CD4-positive, alpha-beta T cell treated with Interleukin-21 for 1 hour (primary cell): ENCODE measurements at places on chromosomes 16 and 17.

DNA sequence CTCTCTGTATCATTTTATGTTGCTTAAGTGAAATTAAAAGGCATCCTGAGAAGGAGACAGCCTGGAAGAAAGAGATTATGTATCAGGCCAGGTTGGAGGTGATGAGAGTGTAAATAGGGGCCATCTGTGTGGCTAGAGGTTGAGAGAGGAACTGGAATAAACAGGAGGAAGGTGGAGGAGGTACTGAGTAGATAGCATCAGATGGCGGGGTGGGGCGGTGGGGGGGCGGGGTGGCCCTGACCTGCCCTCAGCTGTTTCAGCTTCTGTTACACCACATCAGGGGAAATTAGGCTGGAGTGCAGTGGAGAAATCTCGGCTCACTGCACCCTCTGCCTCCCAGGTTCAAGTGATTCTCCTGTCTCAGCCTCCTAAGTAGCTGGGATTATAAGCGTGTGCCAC, 6.9 kb upstream of the KCNG4 start:
- no peak for DNase-seq

DNA sequence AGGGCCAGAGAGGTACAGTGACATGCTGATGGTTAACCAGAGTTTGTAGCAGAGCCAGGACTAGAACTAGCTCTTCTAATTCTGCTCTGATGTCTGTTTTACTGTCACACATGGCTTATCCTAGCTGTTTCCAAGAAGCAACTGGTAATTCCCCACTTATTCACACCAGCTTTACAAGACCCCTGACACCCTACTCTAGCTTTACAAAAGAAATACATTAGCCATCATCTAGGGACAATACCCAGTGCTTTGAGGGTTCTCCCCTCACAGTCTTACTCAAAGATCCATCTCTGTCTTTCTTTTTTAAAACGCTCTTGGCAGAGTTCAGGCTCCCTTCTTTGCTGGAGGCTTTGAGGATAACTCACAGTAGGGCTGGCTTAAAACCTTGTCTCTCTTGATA, 197.3 kb upstream of the PMFBP1 start:
- no peak for DNase-seq

DNA sequence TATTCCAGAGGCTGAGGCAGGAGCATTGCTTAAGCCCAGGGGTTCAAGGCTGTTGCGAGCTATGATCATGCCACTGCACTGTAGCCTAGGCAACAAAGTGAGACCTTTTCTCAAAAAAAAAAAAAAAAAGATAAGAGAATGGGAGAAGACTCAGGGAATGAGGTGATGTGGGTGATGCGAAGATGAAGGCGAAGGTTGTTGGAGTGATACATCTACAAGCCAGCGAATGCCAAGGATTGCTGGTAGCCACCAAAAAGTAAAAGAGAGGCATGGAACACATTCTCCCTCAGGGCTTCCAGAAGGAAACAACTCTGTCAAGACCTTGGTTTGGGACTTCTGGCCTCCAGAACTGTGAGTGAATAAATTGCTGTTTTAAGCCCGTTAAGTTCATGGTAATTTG, 26.0 kb upstream of the CNEP1R1 start:
- no peak for DNase-seq

GRCh38 chr16:87762071-87762571, 3.7 kb downstream of the KLHDC4 start:
- DNase-seq: peak; percentile 62

DNA sequence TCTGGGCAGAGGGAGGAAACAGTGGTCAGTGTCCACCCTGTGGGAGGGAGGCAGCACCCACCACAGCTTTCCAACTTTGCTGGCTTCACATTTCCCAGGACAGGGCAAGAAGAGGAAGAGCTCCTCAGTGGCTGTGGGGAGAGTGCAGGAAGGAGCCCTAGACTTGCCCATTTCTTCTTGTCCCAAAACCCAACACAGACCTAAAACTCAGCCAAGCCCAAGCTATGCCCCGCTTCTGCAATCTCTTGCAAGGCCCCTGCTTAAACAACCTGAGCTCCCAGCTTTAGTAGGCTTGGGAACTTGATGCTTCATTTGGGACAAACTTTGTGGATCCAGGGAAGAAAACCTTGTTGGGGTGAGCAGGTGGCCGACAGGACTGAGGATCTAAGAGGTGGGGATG, 173.8 kb downstream of the LGALS9B start:
- DNase-seq: no peak
